Right atrium auricular region (tissue), 2 donors: ENCODE measurements at places on chromosomes 1 and 21.

GRCh38 chr1:148264374-148265276, 112.5 kb upstream of the NBPF11 start:
- no peak for DNase-seq

DNA sequence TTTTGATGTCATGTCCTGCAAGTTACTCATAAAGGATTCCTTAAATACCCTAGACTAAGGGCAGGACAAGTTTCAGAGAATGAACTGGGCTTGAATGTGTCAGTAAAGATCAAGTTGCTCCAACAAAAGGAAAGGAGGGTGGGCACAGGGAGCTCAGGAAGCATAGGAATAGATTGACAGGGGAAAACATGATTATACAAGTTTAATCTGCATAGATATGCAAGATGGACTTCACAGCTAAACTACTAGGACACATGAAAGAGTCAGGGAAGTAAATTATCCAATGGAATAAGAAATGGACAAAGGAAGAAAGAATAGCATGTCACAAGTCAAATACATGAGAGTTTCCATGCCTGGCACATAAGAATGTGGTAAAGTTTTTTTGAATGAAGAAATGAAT, 203.9 kb upstream of the SAMSN1 start:
- no peak for DNase-seq

DNA sequence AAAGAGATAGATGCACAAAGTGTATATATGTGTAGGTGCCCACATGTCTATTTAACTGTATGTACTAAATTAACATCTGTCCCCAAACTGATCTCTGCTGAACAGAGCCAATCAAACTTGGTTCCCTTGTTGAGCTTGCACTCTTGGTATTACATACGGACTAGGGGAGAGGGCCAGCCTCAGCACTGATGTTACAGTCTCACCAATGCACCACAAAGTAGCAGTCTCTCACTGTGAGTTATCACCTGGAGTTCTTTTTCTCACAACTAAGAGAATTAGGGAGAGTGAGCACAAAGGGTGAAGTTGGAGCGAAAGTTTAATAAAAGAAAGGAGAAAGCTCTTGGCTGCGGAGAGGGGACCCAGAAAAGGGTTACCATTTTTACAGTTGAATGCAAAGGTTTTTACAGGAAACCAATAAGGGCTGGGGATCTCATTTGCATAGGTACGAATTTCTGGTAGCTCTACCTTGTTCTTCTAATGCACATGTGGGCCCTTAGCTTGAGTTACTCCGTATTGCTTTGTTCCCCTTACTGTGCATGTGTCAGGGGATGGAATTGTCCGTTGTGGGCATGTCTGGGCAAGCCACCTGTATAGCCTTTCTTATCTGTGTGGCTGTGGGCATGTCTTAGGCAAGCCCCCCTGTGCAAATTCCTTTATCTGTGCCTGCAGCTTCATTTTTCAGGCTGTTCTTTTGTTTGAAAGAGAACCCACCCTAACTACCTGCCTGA, 13.3 kb upstream of the CHI3L2 start:
- DNase-seq: no peak

DNA sequence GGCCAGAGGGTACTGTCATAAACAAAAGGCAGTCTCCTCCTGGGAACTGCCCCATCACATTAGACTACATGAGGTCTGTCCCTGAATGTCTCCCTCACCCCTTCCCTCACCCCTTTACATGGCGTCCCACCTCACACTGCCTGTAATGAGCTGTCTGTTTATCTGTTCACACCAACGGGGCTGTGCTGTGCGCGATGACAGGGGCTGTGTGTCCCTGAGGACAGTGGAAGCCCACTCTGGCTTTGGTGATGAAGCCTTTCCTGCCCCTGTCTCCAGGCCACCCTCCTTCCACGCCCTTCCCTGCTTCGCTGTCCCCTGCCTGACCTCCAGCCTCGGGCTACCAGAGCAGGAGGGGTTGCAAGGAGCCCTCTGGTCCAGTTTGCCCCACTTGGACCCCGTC, 22.7 kb downstream of the RHBG start:
- DNase-seq: no peak

DNA sequence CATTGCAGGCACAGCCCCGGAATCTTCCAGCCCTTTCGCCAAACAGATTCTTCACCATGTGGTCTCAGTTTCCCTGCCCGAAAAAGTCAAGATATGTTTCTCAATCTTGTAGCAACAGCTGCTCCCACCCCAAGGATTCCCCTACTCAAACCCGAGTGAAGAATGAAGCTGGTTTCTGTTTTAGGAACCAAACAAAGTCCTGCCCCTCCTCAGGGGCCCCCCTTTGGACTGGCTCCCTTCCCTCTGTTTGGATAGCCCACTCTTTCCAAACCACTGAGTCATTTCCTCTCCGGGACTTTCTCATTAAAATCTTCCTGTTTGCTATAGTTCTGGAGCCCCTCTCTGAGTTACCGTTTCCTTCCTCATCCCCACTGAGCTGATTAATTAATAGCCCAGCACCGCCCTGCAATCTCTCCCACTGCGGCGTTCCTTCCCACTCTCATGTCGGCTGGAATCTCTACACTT, 100.9 kb downstream of the TSEN15 start:
- DNase-seq: no peak

- DNase-seq: no peak
Observed at GRCh38 chr21:42676808-42677207, 23.4 kb downstream of the PDE9A start.
